CD4-positive, alpha-beta T cell treated with Interleukin-6 for 4 hours (primary cell): ENCODE measurements at places on chromosomes 6 and 20.
A peak's percentile ranks its signal among the peaks of the same experiment; 100 is the strongest.

- no peak for DNase-seq
Measured at GRCh38 chr6:111534231-111534751, 51.3 kb upstream of the REV3L start.

DNA sequence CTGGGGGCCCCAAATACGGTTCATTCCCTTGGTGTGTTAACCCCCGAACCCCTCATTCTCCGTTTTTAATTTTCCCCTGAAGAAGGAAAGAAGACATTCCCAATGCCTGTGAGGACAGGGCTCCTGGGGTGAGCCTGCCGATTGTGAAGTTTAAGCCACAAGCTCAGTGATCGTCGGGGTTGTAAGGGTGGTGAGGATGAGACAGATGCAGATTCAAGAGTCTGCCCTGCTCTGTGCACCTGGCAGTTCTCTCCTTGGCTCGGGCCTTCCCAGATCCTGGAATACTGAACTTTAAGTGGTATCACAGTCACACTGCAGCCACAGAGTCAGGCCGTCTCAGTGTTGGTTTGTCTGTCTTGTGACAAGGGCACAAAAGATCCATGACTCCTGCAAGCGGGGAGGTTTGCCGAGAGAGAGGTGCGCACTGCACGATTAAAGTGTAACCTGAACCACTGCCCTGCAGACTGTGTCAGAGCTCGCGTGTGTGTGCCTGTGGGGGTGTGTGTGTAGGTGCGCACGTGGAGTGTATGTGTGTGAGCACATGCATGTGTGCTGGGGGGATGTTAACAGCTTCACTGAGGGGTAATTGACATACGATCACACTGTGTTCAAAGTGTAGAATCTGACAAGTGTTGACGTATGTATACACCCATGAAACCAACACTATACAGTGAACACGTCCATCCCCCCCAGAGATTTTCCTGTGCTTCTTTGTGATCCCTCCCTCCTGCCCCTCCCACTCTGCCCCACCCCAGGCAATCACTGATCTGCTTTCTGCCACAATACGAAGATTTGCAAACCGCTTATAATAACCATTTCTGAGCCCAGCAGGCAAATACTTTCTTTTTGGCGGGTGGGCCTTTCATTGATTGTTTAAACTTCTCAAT lies 38.9 kb downstream of the RPP40 start:
- no peak for DNase-seq

GRCh38 chr20:63330940-63331339 lies 30.2 kb downstream of the CHRNA4 start:
- DNase-seq, result no peak

- no peak for DNase-seq
Measured at GRCh38 chr20:31682352-31682751, 40.3 kb downstream of the BCL2L1 start.

- DNase-seq, result no peak
Measured at GRCh38 chr20:2108498-2108897, 6.9 kb downstream of the STK35 start.

DNA sequence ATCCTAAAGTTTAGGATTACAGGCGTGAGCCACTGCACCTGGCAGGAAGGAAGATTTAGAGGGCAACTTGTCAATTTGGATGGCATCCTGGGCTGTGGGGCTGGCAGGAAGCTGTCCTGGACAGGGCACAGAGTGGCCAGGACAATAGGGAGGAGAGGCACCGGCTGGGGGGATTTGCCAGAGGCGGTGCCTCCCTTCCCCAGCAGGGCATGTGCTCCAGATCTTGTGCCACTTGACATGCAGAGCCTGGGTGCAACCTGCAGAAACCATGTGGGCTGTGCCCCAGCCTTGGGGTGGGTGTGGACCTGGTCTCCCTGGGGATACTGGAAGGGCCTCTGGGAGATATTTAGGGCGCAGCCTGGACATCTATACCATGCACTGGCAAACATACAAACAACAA lies 58.6 kb upstream of the EEF1A1 start:
- no peak for DNase-seq

DNA sequence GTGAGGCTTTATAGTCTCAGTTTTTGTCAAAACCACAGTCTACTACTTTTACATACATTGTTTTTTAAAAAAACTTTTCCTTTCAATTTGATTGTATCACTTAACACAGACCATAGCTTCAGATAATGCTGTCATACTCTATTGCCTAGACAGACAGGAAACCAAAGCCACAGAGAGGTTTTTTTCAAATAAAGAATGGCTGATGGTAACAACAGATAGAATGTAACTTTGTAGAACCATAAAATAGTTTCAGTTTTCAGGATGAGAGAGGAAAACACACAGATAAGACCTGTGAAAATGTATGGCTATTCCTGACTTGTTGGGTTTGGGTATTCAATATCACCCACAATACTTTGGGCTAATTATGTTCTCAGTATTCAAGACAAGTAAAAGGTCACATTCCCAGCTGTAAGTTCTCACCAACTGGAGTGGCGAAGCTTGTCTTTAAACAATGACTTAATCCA lies 94.0 kb downstream of the ADGRG6 start:
- no peak for DNase-seq

GRCh38 chr6:52640170-52640569 lies 30.7 kb upstream of the TMEM14A start:
- DNase-seq, result no peak

- DNase-seq, result no peak
Measured at GRCh38 chr6:149147195-149147594, 170.3 kb upstream of the TAB2 start.

GRCh38 chr6:25486550-25486949 lies 165.5 kb upstream of the SCGN start:
- DNase-seq, result no peak

DNA sequence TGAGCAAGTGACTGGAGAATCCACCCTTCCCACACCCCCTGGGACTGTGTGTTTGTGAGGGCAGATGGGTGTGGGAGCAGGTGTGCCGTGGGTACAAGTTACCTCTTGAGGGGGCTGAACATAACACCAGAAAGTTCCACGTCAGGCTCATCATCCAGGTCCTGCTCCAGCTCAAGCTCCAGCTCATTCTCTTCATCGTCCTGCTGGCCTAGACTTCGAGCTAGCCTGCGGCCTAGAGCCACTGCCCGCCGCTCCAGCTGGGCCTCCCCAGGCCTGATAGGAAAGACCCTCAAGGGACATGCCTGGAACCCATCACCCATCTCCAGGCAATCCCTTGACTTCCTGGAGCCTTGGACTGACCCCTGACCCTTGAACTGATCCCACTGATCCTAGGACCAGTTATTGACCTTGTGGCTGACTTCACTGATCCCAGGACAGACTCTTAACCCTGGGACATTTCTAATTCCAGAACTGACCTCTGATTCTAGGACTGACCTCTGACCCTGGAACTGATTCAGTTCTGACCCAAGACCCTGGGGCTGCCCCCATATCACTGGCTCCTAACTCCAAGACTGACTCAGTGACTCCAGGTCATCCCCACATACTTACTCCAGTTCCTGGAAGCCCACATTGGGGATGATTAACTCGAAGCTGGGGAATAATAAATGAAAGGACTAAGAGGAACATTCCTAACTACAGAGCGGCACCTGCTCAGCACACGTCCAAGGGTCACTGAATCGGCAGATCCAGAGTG lies 11.8 kb upstream of the SPAG4 start:
- DNase-seq, result no peak

- no peak for DNase-seq
Measured at GRCh38 chr6:126117251-126117650, 130.9 kb downstream of the TRMT11 start.

DNA sequence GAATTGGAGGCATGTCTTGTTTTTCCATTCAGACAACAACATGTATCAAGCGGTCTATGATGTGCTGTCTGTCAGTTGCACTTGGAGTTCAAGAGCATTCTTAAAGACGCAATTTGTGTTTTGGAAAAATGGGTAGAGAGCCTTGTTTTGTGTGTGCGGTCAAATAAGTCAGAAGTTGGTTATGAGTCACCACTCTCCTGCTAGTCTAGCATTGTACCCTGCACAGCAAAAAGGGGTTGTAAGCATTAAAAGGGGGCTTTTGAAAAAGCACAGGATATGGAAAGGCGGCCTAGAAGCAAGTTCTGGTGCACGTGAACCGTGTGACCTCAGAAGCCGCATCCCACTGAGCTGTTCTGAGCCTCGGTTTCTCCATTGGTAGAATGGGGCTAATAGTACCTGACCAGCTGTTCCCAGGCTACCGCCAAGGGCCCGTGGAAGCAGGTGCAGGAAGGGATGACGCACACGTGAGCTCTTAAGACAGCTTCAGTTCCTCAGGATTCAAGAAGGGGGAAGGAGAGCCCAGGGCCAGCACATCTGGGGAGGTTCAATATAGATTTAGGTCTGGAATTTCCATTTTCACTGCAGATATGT lies 61.6 kb upstream of the SNX9 start:
- peak; percentile 42 for DNase-seq

GRCh38 chr6:85428486-85428885 lies 21.4 kb upstream of the NT5E start:
- DNase-seq, result no peak

DNA sequence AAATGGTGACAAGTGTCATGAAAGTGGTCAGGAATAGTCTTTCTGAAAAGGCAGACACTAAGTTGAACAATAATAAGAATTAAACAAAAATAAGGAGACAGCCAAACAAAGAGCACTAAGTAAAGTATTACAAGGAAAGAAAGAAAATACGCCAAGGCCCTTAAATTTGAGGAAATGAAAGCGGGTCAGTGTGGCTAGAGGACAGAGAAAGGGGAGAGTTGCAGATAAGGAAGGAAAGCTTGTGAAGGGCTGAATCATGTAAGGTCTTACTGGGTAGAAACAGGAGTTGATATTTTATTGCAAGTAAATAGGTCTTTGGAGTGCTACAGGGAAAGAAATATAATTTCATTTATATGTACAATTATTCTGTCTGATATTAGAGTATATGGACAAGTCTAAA lies 732.1 kb downstream of the EPHA7 start:
- no peak for DNase-seq

- no peak for DNase-seq
Measured at GRCh38 chr6:129440691-129441090, 269.3 kb downstream of the ARHGAP18 start.

DNA sequence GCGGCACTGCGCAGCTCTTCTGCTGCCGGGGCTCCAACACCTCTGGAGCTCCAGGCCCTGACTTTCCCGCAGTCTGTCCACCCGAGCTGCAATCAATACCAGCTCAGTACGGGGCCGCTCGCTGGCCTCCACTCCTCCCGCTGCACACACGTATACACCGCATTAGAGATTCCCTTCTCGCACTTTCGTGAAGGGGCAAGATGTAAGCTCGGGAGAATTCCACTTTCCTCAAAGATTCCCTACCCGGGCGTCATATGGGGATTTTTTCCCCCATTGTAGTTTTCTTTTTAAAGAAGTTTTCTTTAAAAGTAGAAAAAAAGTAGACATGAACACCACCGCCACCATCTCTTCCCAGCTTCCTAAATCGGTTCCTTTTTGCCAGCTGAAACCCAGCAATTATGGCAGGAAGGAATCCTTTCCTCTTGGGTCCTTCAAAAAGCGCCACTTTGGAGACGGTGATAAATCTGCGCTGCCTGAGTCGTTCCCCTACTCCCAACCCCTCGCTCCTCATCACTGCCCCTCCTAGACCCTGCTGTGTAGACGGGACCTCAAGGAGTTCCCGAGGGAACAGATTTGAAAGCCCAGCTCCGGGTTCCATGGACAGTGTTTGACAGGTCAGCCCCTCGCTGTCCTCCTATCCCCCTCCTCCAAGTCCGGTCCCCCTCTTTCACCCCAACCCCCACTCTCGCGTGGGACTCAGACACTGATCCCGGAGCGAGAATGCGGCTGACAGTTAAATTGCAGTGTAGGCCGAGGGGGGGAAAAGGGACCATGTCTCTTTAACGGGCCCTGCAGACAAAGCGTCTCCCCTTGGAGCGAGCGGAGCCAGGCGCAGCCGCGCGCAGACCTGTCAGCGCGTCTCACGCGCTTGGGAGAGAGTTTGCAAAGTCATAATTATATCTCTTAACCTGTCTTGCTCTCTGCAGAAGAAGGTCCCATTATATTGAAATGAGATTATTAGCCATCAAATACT lies 39.5 kb downstream of the NCR2 start:
- DNase-seq, result no peak

- DNase-seq, result no peak
Measured at GRCh38 chr6:105272786-105273185, 93.0 kb upstream of the POPDC3 start.

DNA sequence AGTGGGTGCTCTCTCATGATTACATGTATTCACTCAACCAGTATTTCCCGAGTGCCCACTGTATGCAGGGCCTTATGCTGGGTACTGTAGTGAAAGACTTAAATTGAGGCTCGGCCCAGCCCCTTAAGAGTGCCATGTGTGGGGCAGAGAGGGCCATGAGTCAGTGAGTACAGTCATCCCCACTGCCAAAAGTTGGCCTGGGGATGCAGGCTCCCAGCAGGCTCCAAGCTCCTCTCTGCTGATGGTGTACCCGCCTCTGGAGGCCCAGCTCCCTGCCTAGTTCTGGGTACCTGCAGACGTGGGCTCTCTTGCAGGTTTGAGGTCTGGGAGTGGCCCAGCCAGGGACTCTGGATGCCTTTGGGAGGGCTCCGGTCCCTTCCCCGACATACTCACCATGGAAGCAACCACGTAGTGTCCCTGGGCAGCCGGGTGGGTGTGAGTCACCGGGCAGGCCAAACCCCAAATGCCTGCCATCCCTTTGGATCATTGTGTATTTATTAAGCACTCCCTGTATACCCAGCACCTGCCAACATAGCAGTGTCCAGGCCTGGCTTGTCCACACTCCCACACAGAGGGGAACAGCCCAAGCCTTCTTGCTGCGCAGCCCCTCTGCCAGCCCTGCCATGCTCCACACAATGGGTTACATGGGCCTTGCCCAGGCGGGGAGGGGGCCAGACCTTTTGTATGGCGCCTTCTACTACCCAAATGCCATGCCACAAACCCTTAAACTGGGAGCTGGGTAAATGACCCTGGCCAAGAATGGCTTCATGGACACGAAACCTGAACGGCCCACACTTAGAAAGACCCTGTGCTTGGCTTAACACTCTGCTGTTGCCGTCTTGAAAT lies 153.6 kb downstream of the VEGFA start:
- no peak for DNase-seq

DNA sequence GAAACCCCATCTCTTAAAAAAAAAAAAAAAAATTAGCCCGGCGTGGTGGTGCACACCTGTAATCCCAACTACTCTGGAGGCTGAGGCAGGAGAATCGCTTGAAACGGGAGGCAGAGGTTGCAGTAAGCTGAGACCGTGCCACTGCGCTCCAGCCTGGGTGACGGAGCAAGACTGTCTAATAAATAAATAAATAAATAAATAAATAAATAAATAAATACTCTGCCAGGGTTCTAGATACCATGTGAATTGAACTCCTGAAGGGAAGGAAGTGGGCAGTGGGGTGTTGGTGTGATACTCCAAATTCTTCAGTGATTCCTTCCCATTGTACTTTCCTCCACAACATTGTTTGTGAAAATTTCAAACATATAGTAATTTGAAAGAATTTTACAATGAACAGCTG lies 100.5 kb downstream of the PLCB4 start:
- no peak for DNase-seq

DNA sequence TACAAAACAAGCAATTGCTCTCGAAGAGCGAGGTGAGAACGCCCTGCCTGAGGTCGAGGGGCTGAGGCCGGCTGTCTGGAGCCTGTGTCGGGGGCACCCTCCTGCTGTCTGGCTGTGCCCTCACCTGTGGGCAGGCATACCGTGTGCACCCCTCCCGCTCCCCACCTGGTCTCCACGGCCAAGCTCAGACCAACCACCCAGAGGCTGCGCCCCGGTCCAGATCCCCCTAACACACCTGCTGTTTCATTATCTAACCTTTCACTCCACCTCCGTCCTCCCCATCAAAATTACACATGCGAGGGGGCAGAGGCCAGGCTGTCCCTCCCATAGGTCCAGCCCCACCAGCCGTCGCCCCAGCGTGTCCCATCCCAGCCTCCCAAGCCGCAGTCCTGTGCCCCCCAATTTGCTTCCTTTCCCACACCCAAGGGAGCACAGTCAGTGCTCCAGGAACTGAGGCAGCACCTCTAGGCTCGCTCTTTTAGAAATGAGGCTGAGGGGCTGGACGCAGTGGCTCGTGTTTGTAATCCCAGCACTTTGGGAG lies 35.2 kb downstream of the NTSR1 start:
- DNase-seq, result no peak
